Activated CD4-positive, alpha-beta T cell treated with anti-CD3 and anti-CD28 coated beads for 4 hours (primary cell): ENCODE measurements at places on chromosomes 1 and 21.

GRCh38 chr21:44449473-44450363 lies 5.6 kb upstream of the LRRC3 start:
- no peak for DNase-seq

DNA sequence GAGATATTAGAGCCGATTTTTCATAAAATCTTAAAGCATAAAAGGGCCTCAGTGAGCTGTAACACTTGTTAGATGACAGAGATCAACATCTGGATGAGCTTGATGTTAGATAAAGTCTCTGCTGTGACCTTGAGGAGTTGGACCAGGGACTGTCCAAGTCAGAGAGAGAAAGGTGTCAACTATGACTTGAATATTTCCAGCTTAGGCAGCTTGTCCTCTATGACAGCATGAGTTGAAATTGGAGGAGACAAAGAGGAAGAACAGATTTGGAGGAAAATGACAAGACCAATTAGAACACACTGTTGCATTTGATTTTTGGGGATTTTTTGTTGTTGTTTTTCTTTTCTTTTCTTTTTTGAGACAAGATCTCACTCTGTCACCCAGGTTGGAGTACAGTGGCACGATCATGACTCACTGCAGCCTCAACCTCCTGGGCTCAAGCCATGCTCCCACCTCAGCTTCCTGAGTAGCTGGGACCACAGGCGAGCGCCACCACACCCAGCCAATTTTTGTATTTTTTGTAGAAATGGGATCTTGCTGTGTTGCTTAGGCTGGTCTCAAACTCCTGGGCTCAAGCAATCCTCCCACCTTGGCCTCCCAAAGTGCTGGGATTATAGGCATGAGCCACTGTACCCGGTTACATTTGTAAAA lies 35.3 kb upstream of the CLIC4 start:
- no peak for DNase-seq

GRCh38 chr1:46526691-46527291 lies 24.7 kb downstream of the KNCN start:
- DNase-seq, result no peak

GRCh38 chr1:20343149-20343937 lies 52.7 kb downstream of the VWA5B1 start:
- DNase-seq, result peak; percentile 53

DNA sequence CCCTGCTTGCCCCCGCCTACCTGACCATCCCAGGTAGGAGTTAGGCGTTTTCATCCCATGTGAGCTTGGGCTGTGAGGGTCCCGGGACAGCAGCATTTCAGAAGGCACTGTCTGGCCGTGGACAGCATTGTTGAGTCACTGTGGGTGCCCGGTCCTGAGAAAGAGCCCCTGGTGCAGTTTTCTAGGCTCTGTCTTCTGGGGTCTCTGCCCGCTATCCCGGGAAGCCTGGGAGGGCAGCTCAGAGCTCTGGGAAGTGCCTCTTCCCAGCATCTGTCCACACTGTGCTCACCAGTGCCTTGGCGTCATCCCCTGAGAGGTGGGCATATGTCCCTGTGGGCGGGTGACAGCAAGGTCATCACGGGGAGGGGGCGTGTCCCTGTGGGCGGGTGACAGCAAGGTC lies 11.4 kb upstream of the ZNF669 start:
- no peak for DNase-seq

GRCh38 chr1:54110996-54111395 lies 41.8 kb downstream of the CDCP2 start:
- no peak for DNase-seq

DNA sequence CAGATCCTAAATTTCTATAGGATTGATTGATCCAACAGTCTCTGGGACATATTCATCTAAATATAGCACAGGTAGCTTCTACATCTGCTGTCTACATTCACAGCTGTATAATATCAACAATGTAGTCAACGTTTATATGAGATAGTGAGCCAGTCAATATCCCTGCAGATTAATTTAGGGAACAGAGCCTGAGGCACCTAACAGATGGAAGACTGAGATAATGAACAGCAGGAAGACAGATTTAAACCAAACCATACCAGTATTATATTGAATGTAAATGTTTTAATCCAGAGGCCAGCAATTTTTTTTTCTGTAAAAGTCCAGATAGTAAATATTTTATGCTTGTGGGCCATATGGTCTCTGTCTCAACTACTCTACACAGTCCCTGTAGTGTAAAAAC lies 2072.4 kb downstream of the MRPL39 start:
- no peak for DNase-seq

- DNase-seq, result no peak
Observed at GRCh38 chr1:19683351-19683750, 18.7 kb downstream of the HTR6 start.

DNA sequence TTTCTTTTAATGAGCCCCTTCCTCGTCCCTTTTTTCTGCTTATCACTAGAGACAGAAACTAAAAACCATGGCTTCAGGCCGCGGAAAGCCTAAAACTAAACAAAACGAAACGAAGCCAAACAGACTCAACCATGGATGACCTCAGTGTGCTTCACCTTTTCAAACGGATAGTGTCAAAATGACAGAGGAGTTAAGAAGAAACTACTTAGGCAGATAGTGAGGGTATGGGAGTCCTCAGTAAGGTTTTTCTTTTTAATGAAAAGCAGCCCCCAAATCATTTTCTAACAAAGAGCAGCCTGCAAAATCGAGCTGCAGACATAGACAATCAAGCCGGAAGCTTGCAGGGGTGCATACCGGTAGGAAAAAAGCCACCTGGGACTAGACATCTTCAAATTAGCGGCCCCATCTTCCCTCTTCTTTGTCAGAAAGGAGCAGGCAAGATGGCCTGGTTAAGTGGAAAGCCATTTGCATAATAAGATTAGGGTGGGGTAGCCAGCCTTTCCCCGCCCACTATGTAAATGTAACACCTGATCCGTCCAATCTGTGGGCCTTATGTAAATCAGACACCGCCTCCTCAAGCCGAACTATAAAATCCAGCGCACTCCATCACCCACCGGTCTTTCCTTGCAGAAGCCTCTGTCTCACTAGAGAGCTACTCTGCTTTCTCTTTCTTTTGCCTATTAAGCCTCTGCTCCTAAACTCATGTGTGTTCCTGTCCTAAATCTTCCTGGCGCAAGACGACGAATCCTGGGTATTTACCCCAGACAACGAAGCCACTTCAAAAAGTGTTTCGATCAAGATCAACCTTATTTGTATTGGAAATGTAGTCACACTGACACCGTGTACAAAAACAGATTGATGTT lies 6.2 kb upstream of the ERO1B start:
- DNase-seq, result no peak

DNA sequence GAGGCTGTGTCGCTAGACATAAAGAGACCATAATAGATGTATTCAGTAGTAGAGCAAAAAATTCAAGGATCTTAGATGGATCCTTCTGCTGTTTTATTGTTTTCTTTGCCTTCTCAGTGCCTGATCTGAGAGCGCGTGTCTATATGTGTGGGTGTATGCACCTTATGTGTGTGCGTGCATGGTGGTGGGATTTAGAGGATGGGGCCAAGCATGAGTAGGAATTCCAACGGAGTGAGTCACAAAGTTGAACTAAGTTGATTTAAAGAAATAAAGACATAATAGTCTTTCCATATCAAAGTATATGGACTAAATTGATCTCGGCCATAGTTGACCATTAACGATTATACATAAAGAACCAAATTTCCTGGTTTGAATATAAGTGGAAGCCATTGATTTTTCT lies 178.7 kb downstream of the CYYR1 start:
- no peak for DNase-seq

DNA sequence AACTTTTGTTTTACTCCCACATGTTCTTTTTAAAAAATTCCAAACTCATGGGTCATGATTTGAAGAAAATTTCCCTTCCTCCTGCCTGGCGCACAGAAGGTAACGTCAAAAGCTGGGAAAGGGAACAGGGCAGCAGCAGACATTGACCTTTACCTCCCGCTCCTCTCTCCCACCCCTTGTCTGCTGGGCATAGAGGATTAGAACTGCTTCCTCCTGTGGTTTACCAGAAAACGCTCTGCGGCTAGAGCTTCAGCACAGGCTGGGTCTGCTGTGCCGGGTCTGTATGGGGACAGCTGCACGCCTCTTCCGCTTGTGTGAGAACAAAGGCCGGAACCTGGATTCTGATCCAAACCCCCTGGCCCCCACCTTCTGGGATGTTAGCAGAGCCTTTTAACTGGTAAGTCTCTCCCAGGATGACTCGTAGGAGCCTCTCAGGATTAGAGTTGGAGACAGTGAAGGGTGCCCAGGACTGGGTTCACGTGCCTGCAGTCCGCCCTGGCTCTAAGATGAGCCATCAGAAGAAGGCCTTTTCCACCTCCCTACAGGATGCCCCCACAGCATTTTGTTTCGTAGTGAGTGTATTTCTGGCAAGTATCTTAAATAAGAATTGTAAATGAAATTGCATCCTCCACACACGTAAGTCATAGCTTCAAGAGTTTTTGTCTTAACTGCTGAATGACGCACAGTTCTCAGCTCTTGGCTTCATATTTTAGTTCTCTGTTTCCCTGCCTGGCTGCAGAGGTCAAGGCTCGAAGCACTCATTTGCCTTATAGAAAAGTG lies 5.2 kb downstream of the H6PD start:
- DNase-seq, result peak; percentile 29

DNA sequence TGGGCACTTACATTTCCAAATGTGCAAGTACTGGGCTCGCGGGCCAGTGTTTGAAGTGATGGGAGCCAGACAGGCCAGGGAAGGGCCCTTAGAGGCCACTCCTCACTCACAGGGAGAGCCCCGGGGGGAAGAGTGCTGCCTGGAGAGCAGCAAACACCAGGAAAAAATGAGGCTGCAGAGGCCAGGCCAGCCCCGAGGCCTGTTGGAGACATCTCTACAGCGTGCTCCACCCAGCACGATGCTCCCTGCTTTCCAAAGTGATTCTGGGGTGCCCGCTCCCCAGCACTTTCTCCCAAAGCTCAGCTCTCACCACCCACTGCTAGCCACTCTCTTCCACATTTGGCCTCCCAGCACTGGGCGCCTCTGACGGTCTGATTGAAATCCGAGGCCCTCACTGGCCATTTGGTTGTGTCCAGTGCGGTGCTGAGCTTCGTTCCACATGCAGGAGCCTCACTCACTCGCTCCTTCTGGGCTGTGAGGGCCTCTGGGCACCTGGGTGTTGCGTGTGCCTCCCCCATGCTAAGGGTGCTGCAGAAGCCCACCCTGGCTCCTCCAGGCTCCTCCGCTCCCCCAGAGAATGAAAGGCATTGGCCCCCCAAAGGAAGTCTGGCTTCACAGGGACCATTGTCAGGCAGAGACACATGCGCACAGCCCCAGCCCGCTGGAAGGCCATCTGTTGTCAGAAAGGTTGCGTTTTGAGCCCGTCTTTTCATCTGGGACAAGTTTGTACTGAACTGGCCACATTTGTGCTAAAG lies 385.4 kb upstream of the VAMP3 start:
- no peak for DNase-seq

GRCh38 chr1:37439349-37439995 lies 34.9 kb upstream of the ZC3H12A start:
- DNase-seq, result no peak

DNA sequence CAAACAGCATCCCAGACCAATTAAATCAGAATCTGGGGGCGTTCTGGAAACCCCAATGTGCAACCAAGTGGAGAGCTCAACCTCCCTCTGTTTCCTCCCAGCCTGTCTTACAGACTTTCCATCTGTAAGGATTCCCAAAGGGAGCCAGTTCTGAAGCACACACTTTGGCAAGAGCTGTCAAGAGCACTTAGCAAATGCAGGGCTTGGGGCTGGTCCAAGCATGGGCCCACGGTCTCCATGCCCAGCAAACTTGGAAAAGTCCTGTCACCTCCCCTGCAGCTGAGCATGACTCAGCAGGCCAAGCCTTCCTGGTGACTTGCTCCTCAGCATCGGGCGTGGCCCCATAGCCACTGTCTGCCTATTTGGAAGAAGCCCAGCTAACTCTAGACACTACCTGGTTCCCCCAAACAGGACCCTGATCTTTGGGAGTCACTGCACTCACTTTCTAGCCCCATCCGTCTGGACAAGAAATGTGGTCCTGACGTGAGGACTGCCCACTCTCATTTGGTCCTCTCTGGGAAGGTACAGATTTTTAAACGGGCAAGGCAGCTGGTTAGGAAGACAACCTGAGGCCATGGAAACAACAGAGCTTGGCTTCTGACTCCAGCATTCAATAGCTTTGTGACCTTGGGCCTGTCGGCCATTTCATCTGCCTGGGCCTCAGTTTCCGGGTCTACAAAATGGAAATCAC lies 16.9 kb downstream of the SLC2A1 start:
- DNase-seq, result peak; percentile 39

DNA sequence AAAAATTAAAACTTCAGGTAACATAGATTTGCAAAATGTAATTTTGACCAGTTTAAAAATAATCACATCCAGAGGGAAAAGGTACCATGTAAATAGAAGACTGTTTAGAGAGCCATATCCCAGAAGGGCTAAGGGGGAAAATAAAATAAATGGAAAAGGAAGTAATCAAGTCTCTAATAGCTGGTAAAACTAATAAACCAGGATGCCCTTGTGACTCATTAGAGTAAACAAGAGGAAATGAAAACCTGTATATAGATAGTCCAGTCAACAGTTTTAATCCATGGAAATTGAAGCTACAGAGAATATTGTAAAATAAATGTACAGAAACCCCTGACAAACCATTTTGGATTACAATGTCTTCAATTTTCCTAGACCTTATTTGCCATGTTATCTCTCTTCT lies 698.0 kb upstream of the RGS18 start:
- DNase-seq, result no peak

- DNase-seq, result no peak
Observed at GRCh38 chr1:69836971-69837636, 269.4 kb downstream of the LRRC7 start.

DNA sequence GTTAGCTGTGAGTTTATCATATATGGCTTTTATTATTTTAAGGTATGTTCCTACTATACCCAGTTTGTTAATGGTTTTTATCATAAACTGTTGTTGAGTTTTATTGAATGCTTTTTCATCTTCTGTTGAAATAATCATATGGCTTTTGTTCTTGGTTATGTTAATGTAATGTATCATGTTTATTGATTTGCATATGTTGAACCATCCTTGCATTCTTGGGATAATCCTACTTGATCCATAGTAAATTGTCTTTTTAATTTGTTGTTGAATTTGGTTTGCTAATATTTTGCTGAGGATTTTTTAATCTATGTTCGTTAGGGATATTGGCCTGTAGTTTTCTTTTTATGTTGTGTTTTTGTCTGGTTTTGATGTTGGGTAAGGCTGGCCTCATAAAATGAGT lies 185.6 kb downstream of the PAPPA2 start:
- no peak for DNase-seq

DNA sequence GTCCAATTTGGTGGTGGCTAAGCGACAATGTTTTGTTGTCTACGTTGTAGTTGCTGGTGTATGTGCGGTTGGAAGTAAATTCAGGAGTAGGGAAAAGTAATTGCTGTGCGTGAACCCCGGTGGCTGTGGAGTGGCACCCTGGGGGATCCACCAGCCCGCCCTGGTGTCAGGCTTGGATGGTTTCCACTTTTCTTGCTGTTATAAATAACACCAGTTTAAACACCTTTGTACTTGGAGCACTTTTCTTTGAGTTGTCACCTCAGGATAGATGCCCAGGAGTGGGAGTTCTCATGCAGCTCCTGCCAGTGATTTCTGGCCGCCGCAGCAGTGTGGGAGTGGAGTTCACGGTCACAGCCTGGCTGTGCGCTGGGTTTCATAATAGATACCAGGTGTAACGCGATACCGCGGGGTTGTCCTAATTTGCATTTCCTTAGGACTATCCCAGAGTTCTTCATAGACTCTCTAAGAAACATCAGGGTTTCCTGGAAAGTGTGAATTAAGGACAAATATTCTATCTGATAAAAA lies 12.8 kb upstream of the TMEM200B start:
- DNase-seq, result no peak

GRCh38 chr1:43979528-43980254 lies 681 bp downstream of the B4GALT2 start:
- DNase-seq, result peak; percentile 15

- no peak for DNase-seq
Observed at GRCh38 chr1:210669951-210670350, 341.2 kb downstream of the HHAT start.
